IPS DF 19.7 (cell line): ENCODE measurements at places on chromosomes 11 and 22.
A peak's percentile ranks its signal among the peaks of the same experiment; 100 is the strongest.

DNA sequence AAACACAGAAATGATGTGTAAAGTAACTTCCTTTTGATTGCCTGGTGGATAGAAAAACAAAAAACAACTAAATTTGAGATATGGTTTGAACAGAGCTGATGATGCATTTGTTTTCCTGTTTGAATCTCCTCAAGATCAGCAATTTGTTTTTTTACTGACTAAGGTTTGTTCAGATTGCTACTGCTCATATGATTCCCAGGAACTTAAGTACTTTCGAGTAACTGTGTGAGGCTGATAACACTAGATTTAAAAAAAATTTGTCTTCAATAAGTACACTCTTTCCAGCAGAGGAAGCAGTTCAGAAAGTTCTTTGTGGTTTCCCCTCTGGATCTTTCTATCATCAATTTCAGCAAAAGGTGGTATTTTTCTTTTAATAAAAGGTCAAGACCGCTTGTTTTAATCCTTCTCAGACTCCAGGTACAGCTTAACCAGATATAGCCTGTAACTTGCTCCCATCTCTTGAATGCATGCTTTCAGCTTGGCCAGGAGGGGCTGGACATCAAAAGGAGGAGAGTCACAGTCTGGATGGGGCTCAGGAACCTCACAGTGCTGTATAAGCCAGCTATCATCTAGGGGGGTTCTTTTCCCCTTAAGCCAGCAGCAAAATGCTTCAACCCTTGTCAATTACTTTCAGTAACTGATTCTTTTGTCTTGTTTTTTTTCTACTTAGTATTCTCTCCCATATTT lies 12.3 kb upstream of the MS4A6E start:
- DNase-seq, result no peak

GRCh38 chr22:41028841-41029240 lies 63.6 kb upstream of the EP300 start:
- DNase-seq, result no peak

DNA sequence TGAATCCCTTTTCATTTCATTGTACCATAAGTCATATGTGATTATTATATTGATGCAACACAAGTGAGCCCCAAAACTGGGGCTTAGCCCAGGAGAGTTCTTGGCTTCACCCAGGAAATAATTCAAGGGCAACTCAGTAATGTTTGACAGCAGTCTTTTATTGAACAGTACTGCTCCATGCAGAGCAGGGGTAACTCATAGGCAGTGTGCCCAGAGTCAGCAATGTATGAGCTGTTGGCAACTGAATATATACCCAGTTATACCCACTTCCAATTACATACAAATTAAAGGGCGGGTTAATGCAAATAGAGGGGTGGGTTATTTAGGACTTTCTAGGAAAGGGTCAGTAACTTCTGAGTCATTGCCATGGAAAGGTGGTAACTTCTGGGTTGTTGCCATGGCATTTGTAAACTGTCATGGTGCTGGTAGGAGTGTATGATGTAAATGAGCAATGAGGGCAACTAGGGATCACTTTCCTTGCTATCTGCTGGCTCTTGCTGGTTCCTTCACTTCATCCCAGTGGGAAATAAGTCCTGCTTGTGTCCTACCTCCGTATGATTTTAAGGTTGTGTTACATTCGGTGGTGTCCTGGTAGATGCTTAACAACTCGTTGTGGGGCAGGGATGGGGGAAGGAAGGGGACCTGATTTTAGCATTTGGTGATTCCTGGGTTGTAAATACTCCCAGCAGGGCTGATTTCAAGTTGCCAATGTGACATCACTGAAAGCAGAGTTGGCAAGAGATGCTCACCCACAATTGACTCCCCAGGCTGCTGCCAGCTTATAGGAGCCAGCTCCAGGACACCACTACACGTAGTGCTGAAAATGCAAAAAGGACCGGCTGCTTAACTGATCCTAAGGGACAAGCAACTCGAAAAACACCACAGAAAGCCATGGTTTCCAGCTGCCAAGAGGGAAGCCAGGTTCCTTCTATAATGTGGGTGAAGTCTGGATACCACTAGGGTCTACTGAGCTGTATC lies 70.1 kb downstream of the SYT9 start:
- DNase-seq, result no peak

- DNase-seq, result no peak
Observed at GRCh38 chr11:47272706-47273105, 2.8 kb downstream of the MADD start.

GRCh38 chr11:14916403-14916802 lies 24.4 kb upstream of the CYP2R1 start:
- no peak for DNase-seq

- DNase-seq, result no peak
Observed at GRCh38 chr22:41505511-41506220, 36.7 kb downstream of the ACO2 start.

- DNase-seq, result no peak
Observed at GRCh38 chr11:118201966-118202365, 22.8 kb downstream of the JAML start.

DNA sequence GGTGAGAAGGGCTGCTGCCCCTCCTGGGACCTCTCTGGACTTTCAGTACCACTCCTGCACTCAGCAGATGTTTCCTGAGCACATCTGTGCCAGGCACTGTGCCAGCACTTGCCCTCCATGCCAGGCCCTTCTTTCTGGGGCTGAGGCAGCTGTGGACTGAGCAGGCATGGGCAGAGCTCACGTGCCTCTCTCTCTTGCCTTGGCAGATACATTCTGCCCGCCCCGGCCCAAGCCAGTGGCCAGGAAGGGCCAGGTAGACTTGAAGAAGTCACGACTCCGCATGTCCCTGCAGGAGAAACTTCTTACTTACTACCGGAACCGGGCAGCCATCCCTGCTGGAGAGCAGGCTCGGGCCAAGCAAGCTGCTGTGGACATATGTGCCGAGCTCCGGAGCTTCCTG lies 8.3 kb upstream of the ATF4 start:
- DNase-seq, result no peak

DNA sequence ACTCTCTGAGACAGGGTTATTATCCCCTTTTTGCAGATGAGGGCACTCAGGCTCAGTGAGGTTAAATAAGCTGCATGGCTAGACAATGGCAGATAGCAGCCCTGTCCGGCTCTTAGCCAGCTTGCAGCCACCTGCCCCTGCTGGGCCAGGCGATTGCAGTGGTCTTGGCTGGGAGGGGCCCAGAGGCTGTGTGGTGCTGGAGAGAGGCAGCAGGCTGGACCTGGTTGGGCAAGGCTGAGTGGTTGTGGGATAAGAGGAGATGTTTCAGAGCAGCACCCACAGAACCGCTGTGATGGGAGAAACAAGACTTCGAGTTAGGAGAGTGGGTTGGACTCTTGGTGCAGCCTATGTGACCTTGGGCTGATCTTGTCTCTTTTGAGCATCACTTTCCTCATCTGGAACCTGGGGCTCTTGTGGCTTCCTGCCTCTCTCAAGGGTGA lies 25.5 kb downstream of the PTPRJ start:
- no peak for DNase-seq

DNA sequence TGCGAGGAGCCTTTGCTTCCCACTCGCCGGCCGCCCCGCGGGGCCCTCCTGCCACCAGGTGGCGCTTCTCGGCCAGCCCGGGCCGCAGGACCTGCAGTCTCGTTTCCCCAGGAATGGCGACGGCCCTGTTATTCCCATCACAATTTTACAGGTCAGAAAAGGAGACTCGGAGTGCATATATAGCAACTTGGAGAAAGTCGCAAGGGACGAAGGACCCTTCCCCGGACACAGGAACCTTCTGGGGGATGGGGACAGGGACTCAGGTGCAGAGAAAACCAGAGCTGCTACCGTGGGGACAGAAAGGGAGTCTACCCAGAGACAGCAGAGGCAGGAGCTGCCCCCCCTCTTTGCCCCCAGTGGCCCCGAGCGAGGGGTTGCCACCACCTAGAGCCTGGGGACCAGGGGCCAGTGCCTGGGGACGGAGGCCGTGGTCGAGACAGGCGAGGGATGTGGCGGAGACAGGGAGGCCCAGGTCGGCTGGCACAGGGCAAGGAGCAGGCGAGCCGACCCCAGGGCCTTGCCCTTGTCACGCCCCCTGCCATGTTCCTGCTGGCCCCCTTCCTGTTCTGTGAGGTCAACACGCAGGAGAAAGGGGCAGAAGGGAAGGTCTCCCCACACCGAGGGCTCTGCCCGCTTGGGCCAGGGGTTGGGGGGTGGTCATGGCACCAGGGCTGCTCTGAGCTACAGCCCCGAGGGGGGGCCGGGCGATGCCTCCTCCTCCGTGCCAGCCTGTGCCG lies 3.5 kb upstream of the KRTAP5-6 start:
- DNase-seq, result peak; percentile 9
